Stimulated activated CD4-positive, alpha-beta T cell treated with anti-CD3 and anti-CD28 coated beads, Interleukin-15, amount 100 ng/mL, for 1 hour (primary cell): ENCODE measurements at places on chromosomes 7 and 10.

GRCh38 chr7:144529269-144529926, 125.9 kb upstream of the NOBOX start:
- no peak for DNase-seq

DNA sequence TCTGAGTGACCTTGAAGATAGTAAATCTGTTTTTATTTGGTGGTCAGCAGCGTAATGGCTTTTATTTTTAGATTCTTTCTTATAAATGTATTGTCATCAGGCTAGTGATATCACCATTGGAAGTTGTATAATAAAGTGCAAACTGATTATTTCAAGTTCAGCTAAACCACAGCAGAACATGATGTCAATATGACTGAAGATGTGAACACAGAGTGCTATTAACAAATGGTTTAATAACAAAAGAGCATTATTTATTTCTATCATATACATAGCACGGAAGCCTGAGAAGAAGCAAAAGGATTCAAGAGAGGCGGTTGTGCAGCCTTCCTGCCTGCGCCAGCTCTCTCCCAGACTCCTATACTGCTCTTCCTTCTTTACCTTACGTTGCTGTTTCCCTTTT, 142.7 kb downstream of the SDK1 start:
- DNase-seq, result no peak

DNA sequence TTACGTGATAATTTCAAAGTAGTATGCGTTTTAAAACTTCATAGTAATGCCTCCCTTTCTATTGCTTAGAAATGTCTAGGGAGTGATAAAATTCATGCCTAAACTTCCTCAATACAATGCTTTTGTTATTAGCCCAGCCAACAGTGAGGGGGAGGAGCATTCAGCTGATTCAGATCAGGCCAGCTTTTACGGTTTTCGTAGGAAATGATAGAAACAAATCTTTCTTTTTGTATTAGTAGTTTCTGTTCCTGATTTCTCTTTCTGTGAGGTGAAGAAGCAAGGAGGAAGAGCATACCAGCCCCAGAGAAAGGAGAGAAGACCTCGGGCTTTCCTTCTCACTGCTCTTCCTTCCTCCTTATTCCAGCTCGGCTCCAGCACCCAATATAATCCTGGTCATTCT, 35.2 kb upstream of the ITPRID1 start:
- DNase-seq, result no peak

DNA sequence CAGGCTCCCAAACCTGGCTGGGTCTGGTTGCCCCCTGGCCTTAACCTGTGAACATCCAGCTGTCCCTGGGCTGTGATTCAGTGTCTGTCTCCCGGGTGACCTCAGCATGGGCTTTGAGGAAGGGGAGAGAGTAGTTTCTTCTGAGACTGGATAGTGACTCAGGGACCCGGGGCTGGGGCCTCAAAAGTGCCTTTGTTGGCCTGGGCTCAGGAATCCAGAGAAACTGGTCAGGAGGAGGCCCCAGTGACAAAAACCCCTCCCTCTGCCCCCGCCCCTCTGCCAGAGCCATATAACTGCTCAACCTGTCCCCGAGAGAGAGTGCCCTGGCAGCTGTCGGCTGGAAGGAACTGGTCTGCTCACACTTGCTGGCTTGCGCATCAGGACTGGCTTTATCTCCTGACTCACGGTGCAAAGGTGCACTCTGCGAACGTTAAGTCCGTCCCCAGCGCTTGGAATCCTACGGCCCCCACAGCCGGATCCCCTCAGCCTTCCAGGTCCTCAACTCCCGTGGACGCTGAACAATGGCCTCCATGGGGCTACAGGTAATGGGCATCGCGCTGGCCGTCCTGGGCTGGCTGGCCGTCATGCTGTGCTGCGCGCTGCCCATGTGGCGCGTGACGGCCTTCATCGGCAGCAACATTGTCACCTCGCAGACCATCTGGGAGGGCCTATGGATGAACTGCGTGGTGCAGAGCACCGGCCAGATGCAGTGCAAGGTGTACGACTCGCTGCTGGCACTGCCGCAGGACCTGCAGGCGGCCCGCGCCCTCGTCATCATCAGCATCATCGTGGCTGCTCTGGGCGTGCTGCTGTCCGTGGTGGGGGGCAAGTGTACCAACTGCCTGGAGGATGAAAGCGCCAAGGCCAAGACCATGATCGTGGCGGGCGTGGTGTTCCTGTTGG, at the start of gene CLDN4:
Gene CLDN4 (plus strand): TSS at position 316 of the 903 bp plus-strand sequence. CDS start 206 bp downstream, at position 522.
- DNase-seq, result no peak

- DNase-seq, result no peak
Measured at GRCh38 chr10:49296382-49296781, 2.6 kb upstream of the C10orf71 start.

DNA sequence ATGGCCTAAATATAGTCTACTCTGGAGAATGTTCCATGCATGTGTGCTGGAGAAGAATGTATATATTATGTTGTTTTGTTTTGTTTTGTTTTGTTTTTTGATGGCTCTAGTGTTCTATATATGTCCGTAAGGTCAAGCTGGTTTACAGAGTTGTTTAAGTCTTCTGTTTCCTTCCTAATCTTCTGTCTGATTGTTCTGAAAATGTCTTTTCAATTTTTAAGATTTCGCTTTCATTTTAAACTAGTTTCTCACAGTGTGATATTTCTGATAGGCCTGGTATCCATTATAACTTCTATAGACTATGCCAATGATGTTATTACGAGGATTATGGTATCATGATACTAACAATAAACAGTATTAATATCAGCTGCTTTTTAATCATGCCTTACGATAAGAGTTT, 1126.3 kb upstream of the SORCS1 start:
- DNase-seq, result no peak

GRCh38 chr10:70271996-70272924, 11.5 kb downstream of the NPFFR1 start:
- no peak for DNase-seq

GRCh38 chr7:107045195-107045960, 873 bp downstream of the PRKAR2B start:
- no peak for DNase-seq

DNA sequence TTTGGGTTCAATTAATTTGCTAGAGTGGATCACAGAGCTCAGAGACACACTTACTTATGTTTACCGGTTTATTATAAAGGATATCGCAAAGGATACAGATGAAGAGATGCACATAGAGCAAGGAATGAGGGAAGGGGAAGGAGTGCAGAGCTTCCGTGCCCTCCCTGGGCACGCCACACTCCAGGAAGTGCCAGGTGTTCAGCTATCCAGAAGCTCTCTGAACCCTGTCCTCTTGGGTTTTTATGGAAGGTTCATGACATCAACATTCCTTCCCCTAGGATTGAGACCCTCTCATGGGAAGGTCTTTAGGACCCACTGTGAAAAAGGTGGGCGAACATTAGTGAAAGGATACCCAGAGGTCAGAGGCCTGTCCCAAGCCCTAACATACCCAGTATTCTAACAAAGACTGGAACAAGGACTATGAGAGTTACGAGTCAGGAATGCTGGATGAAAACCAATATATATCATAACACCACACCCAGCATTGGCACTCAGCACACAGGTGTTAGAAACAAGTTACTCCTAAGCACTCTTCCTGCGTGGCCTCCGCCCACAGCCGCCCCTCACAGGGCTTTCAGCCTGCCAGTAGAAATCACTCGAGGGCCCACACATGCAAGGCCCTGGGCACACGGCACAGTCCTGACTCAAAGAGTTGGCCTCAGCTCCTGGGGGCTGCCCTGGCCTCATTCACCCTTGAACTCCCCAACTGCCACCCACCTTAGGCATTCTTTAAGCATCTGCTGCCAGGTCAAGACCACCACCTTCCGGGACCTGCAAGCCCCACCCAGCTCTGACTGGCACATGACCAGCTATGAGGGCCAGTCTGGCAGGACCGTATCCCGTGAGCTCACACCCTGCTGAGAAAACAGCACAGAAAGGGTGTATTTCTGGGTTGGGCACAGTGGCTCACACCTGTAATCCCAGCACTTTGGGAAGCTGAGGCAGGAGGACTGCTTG, 5.6 kb upstream of the AIFM2 start:
- DNase-seq, result no peak

GRCh38 chr7:87317691-87318245, 27.7 kb upstream of the CROT start:
- DNase-seq, result no peak

DNA sequence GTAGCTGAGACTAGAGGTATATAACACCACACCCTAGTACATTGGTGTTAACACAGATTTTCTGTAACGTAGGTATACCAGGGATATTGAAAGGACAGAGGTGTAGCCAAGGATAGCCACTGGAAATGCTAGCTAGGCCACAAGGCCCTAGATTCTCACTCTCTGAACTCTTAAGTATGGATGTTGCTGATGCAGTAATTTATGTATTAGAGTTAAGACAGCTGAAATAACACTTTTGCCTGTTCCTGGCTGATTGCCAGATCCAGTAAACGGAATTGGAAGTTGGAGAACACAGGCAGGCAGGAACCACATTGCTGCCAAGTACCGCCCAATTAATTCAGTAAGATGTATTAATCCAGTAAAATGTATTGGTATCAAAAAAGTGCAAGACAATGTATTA, 1.8 kb downstream of the CALU start:
- DNase-seq, result no peak

GRCh38 chr7:25820432-25821040, 331.5 kb upstream of the NFE2L3 start:
- no peak for DNase-seq

GRCh38 chr7:85160223-85160622, 26.6 kb downstream of the SEMA3D start:
- DNase-seq, result no peak

DNA sequence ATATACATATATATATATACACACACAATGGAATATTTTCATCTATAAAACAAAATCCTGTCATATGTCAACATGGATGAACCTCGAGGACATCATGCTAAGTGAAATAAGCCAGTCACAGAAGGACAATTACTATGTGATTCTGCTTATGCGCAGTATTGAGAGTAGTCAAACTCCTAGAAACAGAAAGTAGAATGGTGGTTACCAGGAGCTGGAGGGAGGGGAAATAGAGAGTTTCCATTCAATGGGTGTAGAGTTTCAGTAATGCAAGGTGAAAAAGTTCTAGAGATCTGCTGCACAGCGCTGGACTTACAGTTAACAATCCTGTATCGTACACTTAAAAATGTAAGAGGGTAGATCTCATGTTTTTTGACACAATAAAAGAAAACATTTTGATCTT, 181.9 kb downstream of the CDCA7L start:
- DNase-seq, result no peak

- no peak for DNase-seq
Measured at GRCh38 chr7:101564778-101565211, 64.3 kb downstream of the MYL10 start.

DNA sequence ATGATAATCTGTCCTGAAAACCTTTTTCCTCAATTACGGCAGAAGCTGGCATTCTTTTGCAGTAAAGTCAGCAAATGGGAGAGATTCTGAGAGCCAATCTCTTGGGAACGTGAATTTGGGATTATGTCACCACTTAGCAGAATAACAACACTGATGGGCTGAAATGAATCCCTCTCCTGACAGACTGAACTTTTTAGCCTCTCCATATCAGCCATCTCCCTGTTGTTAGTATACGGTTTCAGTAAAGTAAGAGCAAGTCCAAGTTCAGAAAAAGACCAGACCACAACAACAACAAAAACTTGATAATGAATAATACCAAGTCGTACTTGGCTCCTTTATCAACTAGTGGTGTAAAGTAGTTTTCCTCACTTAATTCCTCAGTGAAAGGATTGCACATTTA, 1048.8 kb downstream of the GATA3 start:
- no peak for DNase-seq

GRCh38 chr10:78696791-78697395, 371.9 kb upstream of the ZMIZ1 start:
- no peak for DNase-seq

- DNase-seq, result no peak
Measured at GRCh38 chr7:107234436-107234835, 65.6 kb downstream of the HBP1 start.

DNA sequence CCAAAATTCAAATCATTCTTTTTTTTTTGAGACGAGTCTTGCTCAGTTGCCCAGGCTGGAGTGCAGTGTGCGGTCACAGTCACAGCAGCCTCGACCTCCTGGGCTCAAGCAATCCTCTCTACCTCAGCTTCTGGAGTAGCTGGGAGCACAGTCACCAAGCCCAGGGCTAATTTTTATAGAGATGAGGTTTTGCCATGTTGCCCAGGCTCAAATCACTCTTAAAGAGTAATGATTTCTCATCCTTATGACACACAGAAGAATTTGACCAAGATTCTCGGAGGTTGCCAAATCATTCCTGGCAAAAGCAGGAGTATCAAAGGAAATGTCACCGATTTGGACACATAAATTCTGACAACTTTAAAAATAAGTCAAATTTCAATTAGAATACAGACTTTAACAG, 39.1 kb downstream of the SIRT1 start:
- no peak for DNase-seq

GRCh38 chr7:81430150-81430549, 339.7 kb downstream of the HGF start:
- no peak for DNase-seq

DNA sequence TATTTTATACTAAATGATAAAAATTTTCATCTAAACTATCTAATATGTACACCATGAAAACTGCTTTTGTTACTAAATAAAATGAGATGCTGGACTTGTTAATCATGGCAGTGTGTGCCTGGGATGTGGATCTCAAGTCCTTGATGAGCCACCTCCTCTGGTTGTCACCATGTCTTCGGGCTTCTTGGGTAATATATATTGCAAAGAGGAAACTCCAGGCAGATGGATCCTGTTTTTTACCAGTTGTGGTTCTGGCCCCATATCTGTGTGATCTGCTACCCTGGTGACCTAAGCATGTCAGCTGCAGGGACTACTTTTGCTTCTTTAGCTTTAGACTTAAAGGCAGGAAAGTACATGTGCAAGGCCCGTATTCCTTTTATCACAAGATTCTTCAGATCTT, 46.2 kb downstream of the TMEM60 start:
- DNase-seq, result no peak

- no peak for DNase-seq
Measured at GRCh38 chr10:94005050-94005449, 11.3 kb downstream of the PLCE1 start.

DNA sequence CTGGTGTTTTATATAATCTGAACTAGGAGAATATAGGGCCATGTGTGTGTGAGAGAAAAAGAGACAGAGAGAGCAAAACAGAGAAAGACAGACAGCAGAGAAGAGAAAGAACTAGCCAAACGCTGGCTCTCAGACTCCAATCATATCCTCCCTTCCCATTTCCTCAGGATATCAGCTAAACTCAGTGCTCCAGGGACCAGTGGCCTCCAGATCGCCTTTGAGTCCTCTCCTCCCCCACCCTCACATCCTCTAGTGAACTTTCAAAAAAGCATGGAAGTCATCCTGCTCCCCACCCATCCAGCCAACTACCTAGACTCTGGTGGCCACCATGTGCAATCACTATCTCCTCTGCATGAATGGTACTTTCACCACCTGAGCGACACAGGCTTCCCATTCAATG, 386.1 kb upstream of the NPVF start:
- no peak for DNase-seq

GRCh38 chr7:25727446-25727845, 424.6 kb upstream of the NFE2L3 start:
- DNase-seq, result no peak

DNA sequence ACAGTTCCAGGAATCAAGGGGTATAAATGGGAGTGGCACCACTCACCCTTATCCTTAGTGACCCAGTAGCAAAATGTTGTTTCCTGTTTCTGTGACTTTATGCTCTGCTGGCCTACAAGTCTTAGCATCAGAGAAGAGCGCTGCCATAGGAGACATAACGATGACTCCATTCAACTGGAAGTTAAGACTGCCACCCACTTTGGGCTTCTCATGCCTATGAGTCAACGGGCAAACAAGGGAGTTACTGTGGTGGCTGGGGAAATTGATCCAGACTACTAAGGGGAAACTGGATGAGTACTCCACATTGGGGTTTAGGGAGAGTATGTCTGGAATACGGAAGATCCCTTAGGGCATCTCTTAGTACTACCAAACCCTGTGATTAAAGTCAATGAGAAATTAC, 40.6 kb upstream of the PIK3CG start:
- no peak for DNase-seq
